AG04449 (cell line): ENCODE measurements at places on chromosomes 2 and 18.

DNA sequence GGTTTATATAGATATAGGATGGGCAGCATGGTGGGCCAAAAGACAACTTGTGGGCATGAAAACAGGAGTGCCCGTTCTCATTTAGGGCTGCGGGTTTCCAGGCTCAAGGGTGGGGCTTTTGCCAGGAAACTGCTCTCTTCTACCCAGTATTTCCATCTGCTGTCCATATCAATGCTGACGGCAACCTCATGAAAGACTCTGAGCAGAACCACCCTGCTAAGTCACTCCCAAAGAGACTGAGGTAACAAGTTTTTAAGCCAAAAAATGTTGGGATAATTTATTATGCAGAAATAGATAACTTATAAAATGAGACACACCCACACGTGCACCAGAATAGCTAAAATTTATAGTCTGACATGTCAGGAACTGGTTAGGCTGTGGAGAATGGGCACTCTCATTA is 36.1 kb upstream of the MPPE1 start:
- no peak for DNase-seq

- no peak for DNase-seq
Observed at GRCh38 chr2:142136571-142136970, 5.8 kb upstream of the LRP1B start.

GRCh38 chr2:237336131-237336530 is 77.8 kb downstream of the COL6A3 start:
- no peak for DNase-seq

DNA sequence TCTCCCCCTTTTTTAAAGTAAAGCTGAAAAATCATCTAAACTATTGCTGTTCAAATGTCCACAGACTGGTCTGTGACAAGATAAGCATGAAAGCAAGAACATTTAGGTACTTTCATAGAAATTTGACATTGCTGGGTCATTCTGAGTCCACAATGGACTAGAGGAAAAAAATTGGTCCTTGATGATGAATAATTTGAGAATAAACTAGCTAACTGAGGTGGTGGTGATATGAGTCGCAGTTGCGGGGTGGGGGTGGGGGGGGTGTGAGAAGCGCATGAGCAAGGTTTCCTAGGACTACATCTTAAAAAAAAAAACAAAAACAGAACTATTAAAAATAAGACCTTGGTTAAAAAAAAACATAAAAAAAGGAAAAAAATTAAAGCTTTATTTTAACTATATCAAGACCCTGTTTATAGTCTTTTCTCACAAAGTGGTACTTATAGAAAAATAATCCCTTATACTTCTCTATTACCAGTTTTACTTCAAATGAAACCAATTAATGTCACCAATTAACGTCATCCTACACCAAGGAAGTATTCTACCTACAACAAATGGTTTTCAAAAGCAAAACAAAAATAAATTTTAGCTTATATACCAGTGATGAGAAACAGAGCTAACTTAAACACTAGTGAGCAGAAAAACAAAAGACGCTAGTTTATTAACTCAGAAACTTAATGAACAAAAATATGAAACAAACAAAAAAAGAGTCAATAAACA is 88.1 kb downstream of the ASXL2 start:
- DNase-seq, result no peak

- DNase-seq, result no peak
Observed at GRCh38 chr2:46980786-46981573, 65.4 kb upstream of the MCFD2 start.

DNA sequence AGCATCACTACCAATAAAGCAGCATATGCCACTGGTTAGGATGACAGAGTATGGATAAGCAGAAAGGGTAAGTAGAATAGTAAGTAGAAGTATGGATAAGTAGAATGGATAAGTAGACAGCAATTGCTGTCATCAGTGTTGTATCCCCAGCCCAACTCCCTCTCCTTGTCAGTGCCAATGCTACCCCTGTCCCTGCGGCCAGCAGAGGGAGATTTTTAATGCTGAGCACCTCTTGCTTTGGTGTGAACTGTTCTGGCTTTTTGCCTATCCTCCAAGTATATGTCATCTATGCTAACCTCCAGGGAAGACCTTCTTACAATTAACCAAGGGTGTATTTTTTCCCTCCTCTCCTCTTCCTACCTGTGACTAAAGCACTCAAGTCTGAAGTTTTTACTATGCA is 136.7 kb upstream of the SPHKAP start:
- no peak for DNase-seq

GRCh38 chr2:173427887-173428668 is 73.4 kb downstream of the CDCA7 start:
- DNase-seq, result no peak

- DNase-seq, result no peak
Observed at GRCh38 chr2:233968556-233968955, 51.4 kb downstream of the TRPM8 start.

- DNase-seq, result no peak
Observed at GRCh38 chr2:112848833-112849232, 12.3 kb upstream of the IL1B start.

DNA sequence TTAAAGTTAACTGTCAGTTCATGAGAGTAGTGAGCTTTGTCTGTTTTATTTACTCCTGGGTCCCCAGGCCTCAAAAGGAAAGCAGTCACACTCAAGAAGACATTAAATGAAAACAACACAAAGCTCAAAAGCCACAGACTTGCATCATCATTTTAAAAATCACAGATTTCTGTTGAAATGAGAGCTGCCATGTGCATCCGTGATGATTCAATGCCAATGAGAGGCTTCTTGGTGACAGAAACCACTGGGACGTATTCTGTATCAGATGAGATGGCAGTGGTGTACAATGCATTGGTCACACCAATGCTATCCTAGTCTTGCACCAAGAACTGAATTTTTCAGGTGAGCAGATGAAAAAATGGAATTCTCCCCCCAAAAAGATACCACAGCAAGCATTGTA is 204.8 kb downstream of the ANAPC1 start:
- no peak for DNase-seq

DNA sequence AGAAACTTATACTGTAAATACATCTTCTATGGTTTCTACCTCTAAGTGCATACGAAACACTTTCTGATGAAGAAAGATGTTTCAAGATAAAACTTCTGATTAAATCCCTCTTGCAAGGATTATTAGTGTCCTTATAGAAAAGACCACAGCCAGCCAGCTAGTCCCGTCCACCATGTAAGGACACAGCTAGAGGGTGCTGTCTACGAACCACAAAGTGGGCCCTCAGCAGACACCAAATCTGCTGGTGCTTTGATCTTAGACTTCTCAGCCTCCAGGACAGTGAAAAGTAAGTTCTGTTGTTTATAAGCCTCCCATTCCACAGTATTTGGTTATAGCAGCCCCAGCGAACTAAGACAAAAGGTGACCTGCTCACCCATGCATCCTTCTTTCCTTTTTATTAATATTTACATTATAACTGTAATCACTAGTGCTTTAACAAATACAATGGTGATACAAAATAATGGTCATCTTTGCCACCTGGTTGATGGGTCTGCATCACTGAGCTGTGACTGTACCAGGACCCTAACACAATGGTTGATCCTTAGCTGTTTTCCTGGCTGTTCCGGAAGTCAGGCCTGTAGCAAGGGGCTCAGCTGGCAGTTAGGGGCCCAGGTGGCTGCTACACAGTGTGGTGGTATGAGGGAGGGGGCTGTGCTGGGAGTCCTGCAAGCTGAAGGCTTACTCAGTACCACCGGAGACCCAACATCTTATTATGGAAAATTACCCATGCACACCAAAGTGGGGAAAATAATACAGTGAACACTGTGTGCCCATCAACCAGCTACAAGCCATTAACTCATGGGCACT is 108.5 kb upstream of the SMAD7 start:
- no peak for DNase-seq

- no peak for DNase-seq
Observed at GRCh38 chr2:210792000-210792399, 235.6 kb downstream of the CPS1 start.

GRCh38 chr2:11102956-11103860 is 52.1 kb upstream of the SLC66A3 start:
- no peak for DNase-seq

- DNase-seq, result no peak
Observed at GRCh38 chr2:141162314-141162713, 968.5 kb downstream of the LRP1B start.

- no peak for DNase-seq
Observed at GRCh38 chr2:191066197-191066918, 52.4 kb upstream of the STAT1 start.

GRCh38 chr2:118853129-118853640 is 5.7 kb upstream of the EN1 start:
- DNase-seq, result no peak

DNA sequence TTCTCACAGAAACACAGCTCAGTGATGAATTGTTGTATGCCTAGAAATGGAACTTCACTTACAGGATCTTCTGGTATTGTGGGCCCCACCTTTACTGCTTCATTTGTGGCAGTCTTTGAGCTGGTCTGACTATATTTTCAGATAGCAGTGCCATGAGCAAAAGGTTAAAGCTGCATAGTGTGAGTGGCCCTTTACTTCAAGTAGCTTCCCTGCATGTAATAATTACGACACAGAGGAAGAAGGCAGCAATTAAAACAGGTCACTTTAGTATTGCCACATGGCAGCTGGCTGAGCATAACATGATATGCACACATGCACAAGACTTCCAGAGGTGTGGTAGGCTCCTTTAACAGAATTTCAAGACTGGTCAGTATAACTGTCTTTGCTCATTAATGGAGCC is 426.3 kb upstream of the ZEB2 start:
- no peak for DNase-seq

GRCh38 chr2:208179028-208179609 is 10.7 kb downstream of the C2orf80 start:
- no peak for DNase-seq

DNA sequence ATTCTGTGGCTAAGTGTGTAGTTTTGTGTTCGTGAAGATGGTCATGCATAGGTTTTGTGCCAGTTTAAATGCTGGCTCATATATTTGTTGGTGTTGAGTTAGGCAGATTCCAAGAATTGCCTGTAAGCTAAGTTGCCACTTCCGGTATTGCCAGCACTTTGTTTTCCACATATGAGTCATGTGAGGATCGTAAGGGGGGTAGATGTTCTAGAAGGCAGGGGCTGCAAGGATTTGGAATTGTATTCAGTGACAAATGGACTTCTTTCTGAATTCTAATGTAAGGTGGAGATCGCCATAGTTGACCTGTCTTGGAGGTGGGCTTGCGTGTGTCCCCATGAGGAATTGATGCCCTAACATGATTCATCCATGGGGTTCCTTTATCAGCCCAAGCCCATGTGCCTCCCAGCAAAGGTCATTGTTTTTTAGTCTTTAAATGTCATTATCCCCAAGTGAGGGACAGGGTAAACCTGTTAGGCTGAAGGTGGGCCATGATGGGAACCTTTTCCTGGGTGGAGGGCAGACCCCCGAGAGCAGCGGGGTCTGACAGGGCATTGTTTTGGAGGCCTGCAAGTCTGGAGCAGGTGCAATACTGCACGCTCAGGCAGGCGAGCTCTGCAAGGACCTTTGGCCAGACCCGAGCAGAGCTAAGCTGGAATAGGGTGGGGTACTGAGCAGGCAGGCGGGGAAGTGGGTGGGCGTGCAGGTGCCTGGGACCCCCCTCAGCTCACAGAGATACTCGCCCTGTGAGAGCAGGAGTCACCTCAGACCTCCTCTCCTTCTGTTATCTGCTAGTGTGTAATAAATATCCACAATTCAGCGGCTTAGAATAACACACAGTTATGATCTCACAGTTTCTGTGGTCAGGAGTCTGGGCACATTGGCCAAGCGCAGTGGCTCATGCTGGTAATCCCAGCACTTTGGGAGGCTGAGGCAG is 77.4 kb downstream of the LRRFIP1 start:
- no peak for DNase-seq

DNA sequence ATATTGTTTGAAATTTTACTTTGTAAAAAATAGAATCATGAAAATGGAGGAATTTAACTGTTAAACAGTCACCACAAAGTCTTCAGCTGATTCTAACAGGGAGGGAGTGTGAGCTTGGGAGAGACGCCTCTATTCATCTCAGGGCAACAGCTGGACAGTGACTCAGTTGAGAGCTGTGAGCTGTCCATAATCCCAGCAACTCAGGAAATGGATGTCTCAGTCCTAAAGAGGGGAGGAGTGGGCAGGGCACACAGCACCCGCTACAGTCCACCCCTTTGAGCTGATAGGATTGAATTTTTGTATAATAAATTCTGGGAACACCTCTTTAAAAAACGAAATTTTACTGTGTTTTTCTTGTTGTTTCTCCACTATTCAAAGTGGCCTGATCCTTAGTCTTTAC is 255.1 kb upstream of the THUMPD2 start:
- peak; percentile 82 for DNase-seq
